ENCODE measurements at places on chromosomes 16 and 17.
A peak's percentile ranks its signal among the peaks of the same experiment; 100 is the strongest.

DNA sequence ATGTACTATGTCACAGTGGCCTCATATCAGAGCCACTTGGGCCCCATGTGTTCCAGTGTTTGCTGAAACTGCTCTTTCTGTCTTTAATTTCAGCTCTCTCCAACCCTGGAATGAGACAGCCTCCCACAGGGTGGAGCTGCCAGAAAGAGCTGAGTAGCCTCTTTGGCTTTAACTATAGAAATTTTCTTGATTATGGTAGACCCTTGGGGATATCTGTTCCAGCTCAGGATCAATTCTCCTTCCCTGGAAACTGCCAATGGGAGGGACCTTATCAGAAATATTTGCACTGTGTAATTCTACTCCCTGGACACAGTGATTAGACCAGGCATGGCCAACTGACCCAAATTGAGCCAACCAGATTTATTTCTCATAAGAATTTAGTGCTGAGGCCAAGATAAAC lies 39.0 kb upstream of the KDM8 start:
- no peak for DNase-seq

DNA sequence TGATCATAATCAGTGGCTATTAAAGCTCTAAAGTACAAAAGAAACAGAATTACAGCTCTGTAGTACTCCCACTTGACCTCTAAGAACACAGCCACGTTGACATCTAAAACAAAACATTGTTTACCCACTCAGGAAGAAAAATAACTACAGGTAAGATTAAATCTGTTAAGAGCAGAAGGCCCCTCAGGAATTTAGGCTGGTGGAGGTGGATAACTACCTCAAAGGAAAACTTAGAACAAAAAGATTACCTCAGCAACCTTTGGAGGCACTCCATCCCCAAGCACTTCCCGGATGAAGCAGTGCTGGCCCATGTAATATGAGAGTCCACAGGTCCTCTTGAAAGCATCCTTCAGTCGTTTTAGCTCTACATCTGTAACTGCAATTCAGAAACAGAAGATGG lies 46.7 kb downstream of the USP32 start:
- DNase-seq, result no peak

- DNase-seq, result no peak
Measured at GRCh38 chr16:58842746-58843145, 108.6 kb upstream of the GOT2 start.

- no peak for DNase-seq
Measured at GRCh38 chr16:65002265-65002664, 119.6 kb downstream of the CDH11 start.

DNA sequence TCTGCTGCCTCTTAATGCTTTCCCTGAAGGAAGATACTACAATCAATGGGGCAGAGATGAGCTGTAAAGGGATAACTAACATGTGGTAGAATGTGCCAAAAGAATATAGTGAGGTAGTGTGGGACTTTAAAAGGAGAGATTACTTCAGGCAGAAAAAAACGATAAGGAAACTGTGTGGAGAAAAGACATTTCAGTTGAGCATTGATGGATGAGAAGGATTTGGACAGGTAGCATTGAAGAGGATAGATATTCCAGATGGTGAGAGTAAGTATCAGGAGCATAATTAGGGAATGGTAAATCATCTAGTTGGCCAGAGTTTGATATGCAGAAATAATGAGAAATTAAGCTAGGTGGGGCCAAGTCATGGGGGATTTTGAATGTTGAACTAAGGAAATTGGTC lies 97.3 kb downstream of the NLK start:
- DNase-seq, result no peak

DNA sequence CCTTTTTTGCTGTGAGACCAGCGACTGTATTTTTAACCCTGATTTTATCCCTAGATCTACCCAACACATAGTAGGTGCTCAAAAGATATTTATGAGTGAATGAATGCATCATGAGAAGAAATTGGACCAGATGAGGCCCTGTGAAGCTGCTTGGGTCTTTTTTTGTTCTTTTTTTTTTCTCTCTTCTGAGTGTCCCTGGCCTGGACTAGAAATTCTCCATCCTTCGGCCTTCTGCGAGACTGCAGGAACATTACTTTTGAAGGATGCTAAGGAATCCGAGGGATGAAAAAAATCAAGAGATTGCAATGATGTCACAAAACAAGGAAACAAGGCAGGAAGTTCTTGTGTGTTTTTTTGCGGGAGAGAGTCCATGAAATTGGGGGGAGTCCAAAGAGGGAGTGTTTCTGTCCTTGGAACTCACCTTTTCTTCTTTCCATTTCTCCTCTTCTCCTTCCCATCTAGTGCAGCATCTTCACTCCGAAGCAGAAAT lies 560 bp upstream of the RUSF1 start:
- DNase-seq, result peak; percentile 53

DNA sequence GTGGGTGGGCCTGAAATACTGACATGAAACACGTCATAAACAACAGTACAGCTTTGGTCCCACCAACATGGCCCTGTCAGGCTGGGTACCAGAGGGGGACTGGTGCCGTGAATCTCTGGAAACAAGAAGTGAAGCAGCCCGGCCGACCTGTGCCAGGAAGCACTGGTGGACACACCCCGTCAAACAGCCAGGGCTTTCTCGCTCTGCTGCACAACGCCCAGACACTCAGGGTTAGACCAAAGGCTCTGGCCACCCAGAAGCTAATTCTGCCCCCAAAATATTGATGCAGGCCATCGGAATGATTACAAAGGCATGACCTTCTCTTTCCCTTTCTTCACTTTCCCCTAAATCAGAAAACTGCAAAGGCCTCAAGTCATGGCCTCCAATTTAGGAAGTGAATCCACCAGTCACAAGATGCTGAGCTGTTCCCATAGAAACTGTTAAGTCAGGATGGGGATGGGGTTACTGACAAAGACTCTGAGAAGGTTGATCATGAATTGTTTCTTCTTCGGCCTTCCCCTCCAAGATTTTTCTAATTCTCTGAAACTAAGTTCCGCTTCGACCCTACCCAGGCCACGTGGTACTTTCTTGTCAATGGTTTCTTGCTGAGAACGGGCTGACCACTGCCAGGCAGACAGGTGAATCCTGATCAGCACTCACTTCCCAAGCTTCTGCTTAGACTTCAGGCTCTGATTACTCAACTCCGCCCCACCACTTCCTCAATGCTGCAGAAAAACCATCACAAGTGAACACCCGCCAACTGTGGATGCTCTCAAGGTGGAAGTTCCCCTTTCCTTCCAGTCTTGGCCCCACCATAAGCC lies 6.7 kb downstream of the PITPNA start:
- DNase-seq, result no peak

GRCh38 chr17:64628641-64629040 lies 33.5 kb downstream of the SMURF2 start:
- peak; percentile 51 for DNase-seq

GRCh38 chr17:47918006-47918405 lies 22.0 kb downstream of the SP2 start:
- DNase-seq, result no peak

DNA sequence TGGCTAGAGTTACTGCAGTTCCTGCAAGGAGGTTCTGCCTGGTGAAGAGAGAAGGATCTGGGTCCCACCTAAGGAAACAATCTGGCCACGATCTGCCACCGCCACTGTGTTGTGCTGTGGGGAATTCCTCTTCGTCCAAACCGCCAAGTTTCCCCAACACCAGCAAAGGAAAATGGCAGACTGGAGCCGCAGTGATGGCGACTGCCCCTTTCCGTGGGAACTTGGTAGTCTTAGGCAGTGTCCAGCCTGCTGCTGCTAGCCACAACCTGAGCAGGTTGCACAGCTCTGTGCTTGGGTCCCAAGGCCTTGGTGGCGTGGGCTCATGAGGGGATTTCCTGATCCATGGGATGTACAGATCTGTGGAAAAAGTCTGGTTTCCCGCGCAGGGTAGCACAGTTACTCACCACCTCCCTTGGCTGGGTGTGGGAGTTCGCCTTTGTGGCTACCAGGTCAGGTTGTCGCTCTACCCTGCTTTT lies 28.6 kb downstream of the NFATC3 start:
- DNase-seq, result no peak

DNA sequence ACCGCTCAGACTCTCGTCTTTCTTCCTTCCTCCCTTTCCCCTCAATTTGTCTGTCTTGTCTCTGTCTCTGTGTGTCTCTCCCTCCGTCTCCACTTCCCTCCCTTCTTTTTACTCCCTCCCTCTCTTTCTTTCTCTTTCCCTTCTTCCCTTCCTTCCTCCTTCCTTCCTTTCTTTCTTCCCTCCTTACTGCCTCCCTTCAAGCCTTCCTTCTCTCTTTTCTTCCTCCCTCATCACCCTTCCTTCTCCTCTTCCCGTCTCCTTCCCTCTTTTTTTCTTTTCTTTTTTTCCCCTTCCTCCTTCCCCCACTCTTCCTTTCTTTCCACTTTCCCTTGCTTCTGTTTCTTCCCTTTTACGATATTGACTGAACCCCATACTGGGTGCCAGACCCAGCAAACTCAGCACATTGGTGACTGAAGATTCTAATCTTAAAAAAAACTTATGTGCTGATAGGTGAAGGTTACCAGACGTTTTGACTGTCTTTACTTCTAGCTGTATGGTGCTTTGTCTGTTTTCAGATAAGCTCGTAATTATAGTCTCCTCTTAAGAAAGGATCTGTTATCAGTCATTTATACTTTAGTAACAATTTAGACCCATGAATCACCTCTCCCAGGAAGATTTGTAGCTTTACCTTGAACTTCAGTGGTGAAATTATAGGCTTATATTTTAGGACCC lies 481 bp upstream of the BRD7 start:
- DNase-seq, result no peak

GRCh38 chr16:12496186-12496585 lies 307.5 kb downstream of the CPPED1 start:
- DNase-seq, result no peak

DNA sequence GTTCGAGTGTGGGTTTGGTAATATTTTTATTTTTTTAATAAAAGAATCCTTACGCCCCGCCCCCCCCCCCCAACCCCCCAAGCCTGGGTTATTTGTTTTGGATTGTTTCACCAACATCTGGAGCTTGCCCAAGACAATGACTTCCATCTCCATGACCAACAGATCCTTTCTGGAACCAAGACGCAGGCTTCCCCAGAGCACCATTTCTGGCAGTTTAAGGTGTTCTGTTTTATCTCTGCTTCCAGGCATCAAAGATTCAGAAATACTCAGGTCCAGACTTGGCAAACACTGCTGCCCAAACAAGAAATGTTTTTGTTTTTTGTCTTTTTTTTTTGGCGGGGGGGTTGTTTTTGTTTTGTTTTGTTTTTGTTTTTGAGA lies 56.1 kb downstream of the PLXDC1 start:
- no peak for DNase-seq

DNA sequence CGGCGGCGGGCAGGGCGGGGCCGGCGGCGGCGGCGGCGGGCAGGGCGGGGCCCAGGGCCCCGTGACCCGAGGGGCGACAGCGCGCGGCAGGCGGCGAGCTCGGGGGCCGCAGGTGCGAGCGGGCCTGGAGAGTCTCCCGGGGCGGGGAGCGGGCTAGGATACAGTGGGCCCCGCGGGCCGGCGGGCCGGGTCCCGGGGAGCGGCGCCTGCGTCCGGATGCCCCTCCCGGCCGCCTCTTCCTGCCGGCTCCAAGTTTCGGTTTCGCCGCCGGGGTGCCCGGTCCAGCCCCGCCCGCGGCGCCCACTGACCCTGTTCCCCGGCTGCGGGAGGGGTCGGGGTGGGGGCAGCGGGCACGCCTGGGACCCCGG lies at the start of gene RNF213:
Gene RNF213 (plus strand): TSS at position 62 of the 368 bp plus-strand sequence. CDS start 2,830 bp downstream, outside the sequence.
- peak; percentile 65 for DNase-seq

GRCh38 chr16:4015275-4016004 lies 100.8 kb downstream of the ADCY9 start:
- peak; percentile 26 for DNase-seq

- no peak for DNase-seq
Measured at GRCh38 chr17:75308732-75309629, 19.7 kb upstream of the SLC25A19 start.

GRCh38 chr17:40063187-40063771 lies 514 bp downstream of the THRA start:
- DNase-seq, result peak; percentile 51

- no peak for DNase-seq
Measured at GRCh38 chr16:56748826-56749225, 18.9 kb downstream of the NUP93 start.

GRCh38 chr17:43578699-43579565 lies 32.8 kb upstream of the ETV4 start:
- DNase-seq, result peak; percentile 91

All from ELR (cell line).